GM23248 (cell line): ENCODE measurements at places on chromosomes 12 and 14.

GRCh38 chr12:10307630-10308029, at the start of gene KLRD1:
KLRD1 (plus strand) TSS chr12:10307870; CDS start chr12:10308078, 208 bp downstream.
- peak; percentile 32 for DNase-seq
- H3K4me1 ChIP-seq: peaks cover 16% of the 10 kb centered on the region; the same call in 1 of the 2 replicates
- H3K36me3 ChIP-seq: no peaks in the 10 kb centered on the region
- no peak within 1 kb of the TSS for H3K4me3 ChIP-seq
- H3K27ac ChIP-seq: no peak within 1 kb of the TSS

DNA sequence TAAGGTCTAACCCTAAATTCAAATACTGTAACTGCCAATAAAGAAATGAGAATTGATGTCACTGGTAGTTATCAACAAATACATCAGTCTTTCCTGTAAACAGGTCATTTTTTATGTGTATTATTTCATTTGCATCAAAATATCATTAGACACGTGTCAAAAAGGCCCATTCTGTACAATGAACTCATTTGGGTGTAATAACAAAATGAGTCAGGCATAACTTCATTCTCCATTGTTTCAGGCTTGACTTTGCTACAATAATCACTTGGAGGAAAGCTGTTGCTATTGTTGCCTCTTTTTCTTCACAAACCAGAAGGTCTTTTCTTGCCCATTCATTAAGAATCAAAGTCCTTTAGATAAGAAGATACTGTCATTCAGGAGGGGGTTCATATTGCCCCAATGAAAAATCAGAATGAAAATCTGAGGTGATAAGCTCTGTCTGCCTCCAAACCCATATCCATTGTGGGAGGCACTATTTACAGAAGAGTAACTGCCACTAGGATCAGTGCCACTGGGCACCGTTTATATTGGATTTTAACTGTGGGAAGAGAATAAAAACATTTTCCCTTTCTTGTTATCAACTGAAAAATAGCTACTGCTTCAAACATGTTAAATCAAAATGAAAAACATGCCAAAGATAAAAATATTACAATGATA, 10.1 kb downstream of the ENTPD5 start:
- no peak for DNase-seq
- no peak overlapping the region for H3K27ac ChIP-seq
- H3K36me3 ChIP-seq: peaks cover 16% of the 10 kb centered on the region
- H3K4me3 ChIP-seq: no peak overlapping the region
- no peaks in the 10 kb centered on the region for H3K4me1 ChIP-seq
- H3K27me3 ChIP-seq: no peaks in the 10 kb centered on the region

DNA sequence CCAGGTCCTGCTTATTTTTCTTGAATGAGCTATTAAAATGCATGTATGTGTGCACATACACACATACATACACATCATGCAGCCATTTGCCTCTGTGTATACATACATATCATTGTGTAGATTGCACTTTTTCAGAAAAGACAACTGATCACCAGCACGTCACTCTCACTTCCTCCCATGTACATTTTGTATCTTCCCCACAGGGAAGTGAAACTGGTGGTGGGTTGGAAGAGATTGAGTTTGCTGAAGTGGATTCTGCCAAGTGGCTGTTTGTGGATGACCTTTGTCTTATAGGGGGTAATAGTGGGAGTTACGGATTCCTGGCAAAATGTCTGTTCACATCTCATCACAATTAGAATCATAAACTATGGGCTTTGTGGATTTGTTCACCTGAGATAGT, 448.6 kb downstream of the RAD51B start:
- no peak overlapping the region for H3K27ac ChIP-seq
- no peaks in the 10 kb centered on the region for H3K27me3 ChIP-seq
- H3K4me1 ChIP-seq: peaks cover 13% of the 10 kb centered on the region
- no peak overlapping the region for H3K4me3 ChIP-seq
- no peak for DNase-seq
- H3K36me3 ChIP-seq: no peaks in the 10 kb centered on the region

GRCh38 chr12:51970904-51971646, 19.6 kb downstream of the ACVR1B start:
- H3K27me3 ChIP-seq: no peaks in the 10 kb centered on the region
- H3K4me1 ChIP-seq: peaks cover 54% of the 10 kb centered on the region
- 0 out of 2 replicates have a peak overlapping the region, but pooled peaks have one; percentile 2 for H3K4me3 ChIP-seq

GRCh38 chr12:51269174-51270066, 795 bp downstream of the SMAGP start:
- H3K4me1 ChIP-seq: peaks cover 14% of the 10 kb centered on the region
- DNase-seq: peak; percentile 63
- no peaks in the 10 kb centered on the region for H3K27me3 ChIP-seq
- H3K36me3 ChIP-seq: no peaks in the 10 kb centered on the region

DNA sequence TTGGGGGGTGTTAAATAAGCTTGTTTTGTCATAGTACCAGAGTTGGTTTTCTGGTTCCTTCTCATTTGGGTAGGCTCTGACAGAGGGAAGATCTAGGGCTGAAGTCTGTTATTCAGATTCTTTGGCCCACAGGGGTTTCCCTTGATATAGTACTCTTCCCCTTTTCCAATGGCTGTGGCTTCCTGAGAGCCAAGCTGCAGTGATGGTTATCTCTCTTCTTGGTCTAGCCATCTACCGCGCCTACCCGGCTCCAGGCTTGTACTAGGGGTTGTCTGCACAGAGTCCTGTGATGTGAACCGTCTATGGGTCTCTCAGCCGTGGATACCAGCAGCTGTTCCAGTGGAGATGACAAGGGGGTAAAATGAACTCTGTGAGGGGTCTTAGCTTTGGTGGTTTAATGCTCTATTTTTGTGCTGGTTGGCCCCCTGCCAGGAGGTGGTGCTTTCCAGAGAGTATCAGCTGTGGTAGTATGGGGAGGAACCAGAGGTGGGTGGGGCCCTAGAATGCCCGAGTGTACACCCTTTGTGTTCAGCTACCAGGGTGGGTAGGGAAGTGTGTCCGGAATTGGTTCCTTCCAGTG, 209.7 kb downstream of the GPHN start:
- no peaks in the 10 kb centered on the region for H3K27me3 ChIP-seq
- H3K4me1 ChIP-seq: no peaks in the 10 kb centered on the region
- no peak overlapping the region for H3K27ac ChIP-seq
- no peaks in the 10 kb centered on the region for H3K36me3 ChIP-seq

DNA sequence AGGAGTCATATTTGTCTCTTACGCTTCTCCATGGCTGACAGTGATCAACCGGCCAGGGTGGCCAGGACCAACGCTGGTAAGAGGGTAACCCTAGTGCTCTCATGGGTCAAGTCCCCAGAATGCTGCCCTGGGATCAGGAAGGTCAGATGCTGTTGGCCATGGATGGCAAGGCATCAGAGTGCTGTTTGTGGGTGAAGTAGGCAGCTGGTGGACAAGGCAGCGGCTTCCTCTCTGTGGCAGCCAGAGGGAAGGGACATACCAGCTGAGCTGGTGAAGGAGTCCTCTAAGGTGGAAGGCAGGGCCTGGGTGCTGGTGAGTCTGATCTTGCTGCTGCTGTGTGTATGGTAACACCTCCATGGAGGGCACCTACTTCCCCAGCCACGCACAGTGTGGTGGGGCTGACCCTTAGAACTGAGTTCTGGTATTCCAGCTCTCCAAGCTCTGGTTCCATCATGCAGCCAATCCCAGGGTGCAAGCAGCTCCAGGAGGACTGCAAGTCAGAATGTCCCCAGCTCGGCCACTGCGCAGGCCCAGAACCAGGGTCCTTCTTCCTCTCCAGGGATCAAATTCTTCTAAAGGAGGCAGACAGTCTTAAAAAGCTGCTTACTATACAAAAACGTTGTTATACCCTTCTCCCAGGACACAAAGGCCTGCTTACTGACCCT, 13.4 kb upstream of the SMOC1 start:
- H3K27ac ChIP-seq: no peak overlapping the region
- no peaks in the 10 kb centered on the region for H3K4me1 ChIP-seq
- H3K27me3 ChIP-seq: 0 out of 2 replicates have a peak, but pooled peaks cover 3% of the 10 kb centered on the region
- DNase-seq: no peak
- H3K36me3 ChIP-seq: no peaks in the 10 kb centered on the region
- H3K4me3 ChIP-seq: no peak overlapping the region

DNA sequence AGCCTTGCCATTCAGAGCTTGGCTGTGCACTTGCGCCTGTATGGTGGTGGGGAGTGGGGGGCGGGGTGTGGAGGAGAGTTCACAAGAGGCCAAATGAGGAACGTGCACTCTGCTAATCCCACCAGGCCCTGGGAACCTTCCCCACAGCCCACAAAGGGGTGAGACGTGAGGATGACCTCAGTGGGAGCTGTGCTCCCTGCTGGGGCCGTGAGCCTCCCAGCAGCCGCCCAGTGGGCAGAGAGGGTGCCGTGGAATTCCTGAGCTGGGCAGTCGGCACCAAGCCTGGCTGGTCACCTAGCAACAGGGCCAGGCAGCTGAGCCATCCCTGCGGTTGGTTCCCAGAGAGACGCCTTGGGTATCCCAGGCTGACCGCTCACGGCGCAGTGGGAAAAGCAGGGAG, 53.7 kb downstream of the CCNK start:
- H3K27ac ChIP-seq: no peak overlapping the region
- no peak overlapping the region for H3K4me3 ChIP-seq
- H3K36me3 ChIP-seq: no peaks in the 10 kb centered on the region
- DNase-seq: no peak

DNA sequence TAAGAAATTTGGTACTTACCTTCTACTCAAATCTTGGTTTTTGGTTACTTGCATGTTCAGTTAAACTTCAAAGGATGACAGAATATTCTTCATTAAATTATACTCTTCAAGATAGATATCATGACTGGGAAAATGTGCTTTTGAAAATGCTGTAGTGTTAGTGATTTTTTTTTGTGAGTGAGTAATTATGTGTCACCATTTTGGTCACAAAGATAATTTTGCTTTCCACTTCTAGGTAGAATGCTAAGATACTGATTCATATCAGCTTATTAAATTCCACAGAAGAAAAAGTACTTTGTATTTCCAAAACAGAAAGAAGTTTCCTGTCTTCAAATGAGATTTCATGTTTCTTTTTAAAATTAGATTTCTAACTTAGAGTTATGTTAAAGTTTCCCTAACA, 61.2 kb downstream of the ATXN7L3B start:
- peak; percentile 4 for DNase-seq
- H3K27ac ChIP-seq: no peak overlapping the region
- H3K36me3 ChIP-seq: no peaks in the 10 kb centered on the region
- no peaks in the 10 kb centered on the region for H3K27me3 ChIP-seq
- H3K4me3 ChIP-seq: no peak overlapping the region
- no peaks in the 10 kb centered on the region for H3K4me1 ChIP-seq

DNA sequence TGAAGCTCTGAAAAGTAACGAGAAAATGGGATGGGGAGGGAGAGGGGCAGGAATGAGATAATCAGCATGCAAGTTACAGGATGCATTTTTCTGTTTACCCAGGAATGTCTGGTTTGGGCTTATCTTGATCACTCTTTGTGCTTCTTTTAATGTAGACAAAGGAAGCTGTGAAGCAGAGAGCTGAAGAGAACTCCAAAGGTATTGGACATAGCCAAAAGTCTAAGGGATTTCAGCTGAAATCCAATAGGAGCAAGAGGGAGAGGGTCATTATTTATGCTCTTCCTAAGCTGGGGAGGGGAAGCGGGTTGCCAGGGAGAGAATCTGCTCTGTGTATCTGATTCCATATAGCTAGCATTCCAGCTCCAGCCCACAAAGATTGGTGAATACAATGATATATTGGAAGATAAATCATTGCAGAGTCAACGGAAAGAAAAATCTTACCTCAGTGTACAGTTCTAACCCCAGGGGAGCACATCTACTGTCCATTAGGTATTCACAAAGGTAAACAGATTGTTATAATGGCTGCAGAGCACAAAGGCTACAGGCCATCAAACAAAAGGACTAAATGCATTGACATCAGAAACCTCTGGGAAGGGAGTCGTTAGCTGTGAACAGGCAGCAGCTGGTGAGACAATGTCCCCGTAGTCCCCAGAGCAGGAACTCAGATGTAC, 61.0 kb upstream of the PELI2 start:
- peaks cover 12% of the 10 kb centered on the region; the same call in 1 of the 2 replicates for H3K27me3 ChIP-seq
- no peak overlapping the region for H3K4me3 ChIP-seq
- no peak for DNase-seq
- no peaks in the 10 kb centered on the region for H3K36me3 ChIP-seq
- H3K27ac ChIP-seq: no peak overlapping the region
- no peaks in the 10 kb centered on the region for H3K4me1 ChIP-seq

GRCh38 chr12:74415633-74416032, 122.0 kb upstream of the ATXN7L3B start:
- no peak overlapping the region for H3K27ac ChIP-seq
- DNase-seq: peak; percentile 46
- no peak overlapping the region for H3K4me3 ChIP-seq
- H3K36me3 ChIP-seq: no peaks in the 10 kb centered on the region
- no peaks in the 10 kb centered on the region for H3K4me1 ChIP-seq
- no peaks in the 10 kb centered on the region for H3K27me3 ChIP-seq

DNA sequence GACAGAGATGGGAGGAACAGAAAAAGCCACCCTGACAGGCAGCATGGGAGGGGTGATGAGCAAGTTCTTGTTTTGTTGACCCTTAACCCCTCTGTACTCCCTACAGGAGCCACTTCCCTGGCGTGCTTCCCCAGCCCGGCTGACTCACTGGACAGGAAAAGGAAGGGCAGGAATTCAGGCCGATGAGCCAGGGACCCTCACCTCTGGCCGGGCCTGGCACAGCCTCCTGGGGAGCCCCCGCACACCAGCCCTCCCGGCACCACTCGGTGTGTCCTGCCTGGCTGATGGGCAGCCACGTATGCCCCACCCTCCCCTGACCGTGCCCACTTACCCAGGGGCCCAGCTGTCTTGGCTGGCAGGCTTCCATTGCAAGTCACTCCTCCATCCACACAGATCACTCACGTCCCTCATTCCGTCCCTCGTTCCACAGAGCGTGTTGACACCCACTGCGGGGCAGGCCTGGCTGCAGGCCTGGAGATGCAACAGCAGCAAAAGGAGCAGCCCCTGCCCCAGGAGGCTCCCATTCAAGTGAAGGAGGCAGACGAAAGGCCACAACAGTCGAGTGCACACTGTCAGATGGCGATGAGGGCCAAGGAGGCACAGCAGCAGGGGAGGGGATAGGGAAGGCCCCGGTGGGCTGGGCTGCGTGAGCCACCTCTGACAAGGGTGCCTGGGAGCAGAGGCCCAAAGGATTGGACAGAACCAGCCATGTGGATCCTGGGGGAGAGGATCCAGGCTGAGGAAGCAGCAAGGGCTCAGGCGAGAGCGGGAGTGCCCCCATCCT, 19.7 kb upstream of the CD9 start:
- H3K4me1 ChIP-seq: peaks cover 47% of the 10 kb centered on the region
- peak; percentile 81 for DNase-seq
- H3K4me3 ChIP-seq: no peak overlapping the region
- H3K27me3 ChIP-seq: no peaks in the 10 kb centered on the region
- H3K36me3 ChIP-seq: no peaks in the 10 kb centered on the region

GRCh38 chr12:25896981-25897380, 61.5 kb upstream of the RASSF8 start:
- H3K27ac ChIP-seq: no peak overlapping the region
- H3K4me1 ChIP-seq: no peaks in the 10 kb centered on the region
- DNase-seq: no peak
- no peaks in the 10 kb centered on the region for H3K27me3 ChIP-seq

DNA sequence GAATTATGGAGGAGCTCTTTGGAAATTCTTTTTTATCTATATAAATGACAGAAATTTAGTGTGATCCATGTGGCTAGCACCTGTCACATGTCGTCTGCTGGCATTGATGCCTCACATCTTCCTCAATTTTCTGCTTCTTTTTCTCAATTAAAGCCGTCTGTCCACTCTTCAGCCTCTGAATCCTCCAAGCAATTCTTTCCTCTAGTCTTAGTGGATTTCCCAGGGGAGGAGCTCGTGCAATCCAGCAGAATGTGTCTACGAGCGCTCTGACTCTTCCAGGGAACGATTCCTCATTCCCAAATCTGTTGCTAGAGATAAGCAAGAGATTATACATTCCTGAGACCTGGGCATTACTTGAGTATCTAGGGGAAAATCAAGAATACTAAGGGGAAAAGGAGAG, 176.6 kb downstream of the EMP1 start:
- no peaks in the 10 kb centered on the region for H3K4me1 ChIP-seq
- H3K4me3 ChIP-seq: no peak overlapping the region
- peaks cover 30% of the 10 kb centered on the region for H3K27me3 ChIP-seq
